ENCODE measurements at places on chromosomes 1 and 21. TPM values are rescaled to one million over a fixed set of nuclear protein-coding genes. Genes with fewer than 3 reads are reported as not detected.

Gene DENND2D
- polyA plus RNA-seq = 0.30 TPM

Gene MMP23B
- polyA plus RNA-seq = 1.5 TPM

Gene MROH9
- not detected for polyA plus RNA-seq

Gene ADGRB2
- polyA plus RNA-seq = 2.2 TPM

Gene OR14K1
- not detected for polyA plus RNA-seq

Gene FMO4
- 0.25 TPM for polyA plus RNA-seq

Gene ST6GALNAC5
- not detected for polyA plus RNA-seq

Gene RPTN
- not detected for polyA plus RNA-seq

Gene RUNX1
- polyA plus RNA-seq = 5.1 TPM

Gene TRMT1L
- 7.9 TPM for polyA plus RNA-seq

Gene LCE1F
- not detected for polyA plus RNA-seq

Gene CLCA2
- polyA plus RNA-seq = 0.01 TPM

Gene B3GALT5
- polyA plus RNA-seq = 0.03 TPM

Gene GBP7
- not detected for polyA plus RNA-seq

Gene APOBEC4
- not detected for polyA plus RNA-seq

Gene TENT5C
- 0.06 TPM for polyA plus RNA-seq

Gene CHD5
- 0.03 TPM for polyA plus RNA-seq

Gene GMEB1
- 8.1 TPM for polyA plus RNA-seq
